ENCODE measurements at places on chromosomes 16 and 17.
A peak's percentile ranks its signal among the peaks of the same experiment; 100 is the strongest.

DNA sequence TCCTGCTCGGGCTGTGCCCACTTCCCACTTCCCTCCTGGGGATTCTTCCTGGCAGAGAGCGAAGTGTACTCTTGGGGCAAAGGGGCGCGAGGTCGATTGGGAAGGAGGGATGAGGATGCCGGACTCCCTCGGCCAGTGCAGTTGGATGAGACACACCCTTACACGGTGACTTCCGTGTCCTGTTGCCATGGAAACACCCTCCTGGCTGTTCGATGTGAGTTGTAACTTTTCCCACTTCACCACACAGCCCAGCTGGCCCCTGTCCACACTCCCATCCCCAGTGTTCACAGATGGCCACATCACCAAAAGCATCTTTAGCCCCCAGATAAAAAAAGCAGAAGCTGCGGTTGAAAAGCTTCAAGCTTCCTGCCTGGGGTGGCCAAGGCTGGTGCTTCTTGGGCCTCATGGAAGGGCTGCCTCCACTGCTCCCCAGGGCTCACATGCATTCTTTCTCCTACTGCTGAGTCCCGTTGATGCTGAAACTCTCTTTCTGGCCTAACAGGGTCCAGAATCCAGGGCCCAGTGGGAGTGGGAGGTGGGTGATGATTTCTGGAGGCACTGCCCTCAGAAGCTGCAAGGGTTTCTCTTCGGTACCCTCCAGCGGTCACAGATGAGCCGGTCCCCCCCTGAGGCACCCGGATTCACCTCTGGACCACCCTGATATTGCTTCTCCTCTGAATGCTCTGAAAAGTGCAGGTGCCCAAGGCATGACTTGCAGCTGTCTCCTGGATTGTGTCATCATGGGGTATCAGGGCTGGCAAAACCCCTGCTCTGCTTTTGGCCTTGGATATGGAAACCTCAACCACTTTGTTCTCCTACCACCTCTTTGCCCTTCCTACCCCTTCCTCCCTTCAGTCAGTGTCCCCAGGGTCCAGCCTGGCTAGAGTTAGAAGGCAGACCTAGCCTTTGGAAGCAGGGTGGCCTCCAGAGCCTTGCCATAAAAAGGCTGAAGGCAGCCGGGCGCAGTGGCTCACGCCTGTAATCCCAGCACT is 2.2 kb upstream of the TRAF4 start:
- DNase-seq, result no peak

DNA sequence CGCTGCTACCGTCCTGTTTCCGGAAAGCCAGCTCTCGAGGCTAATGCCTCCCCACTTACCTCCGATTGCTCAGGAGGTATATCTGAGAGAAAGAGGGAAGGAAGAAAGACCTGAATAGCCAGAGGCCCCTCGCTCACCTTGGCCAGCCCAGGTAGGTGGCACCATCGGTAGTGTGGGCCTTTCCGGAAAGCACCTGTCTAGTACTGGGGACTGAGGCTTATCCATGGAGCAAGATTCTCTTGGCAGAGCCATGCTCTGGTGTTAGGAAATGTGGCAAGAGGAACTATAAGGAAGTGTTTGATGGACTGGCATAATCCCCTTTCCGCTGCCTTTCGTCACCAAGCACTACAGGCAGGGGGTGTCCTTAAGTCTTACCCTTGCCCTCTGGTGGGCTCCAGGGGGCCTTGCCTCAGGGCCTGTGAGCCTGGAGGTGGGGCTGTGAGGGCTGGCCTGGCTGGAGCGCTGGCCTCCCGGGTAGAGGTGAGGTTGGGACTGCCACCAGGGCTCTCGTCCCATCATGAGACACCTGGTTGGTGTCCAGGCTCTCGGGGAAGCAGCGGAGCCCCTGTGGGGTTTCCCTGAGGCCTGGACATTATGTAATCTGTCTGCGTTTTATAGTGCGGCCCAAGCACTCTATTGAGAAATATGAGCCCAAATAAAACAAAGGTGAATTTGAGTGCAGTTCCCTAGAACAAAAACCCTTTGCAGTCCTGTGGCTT is 2.9 kb downstream of the CMIP start:
- no peak for DNase-seq

- DNase-seq, result peak; percentile 24
Observed at GRCh38 chr17:42422958-42423712, at the start of gene CAVIN1. Gene CAVIN1, minus strand, starts transcription at chr17:42423256. Its CDS starts 159 bp downstream, at chr17:42423097.

GRCh38 chr16:22886927-22887326 is 73.0 kb downstream of the HS3ST2 start:
- DNase-seq, result no peak

- no peak for DNase-seq
Observed at GRCh38 chr16:72961863-72962262, 86.1 kb downstream of the ZFHX3 start.

DNA sequence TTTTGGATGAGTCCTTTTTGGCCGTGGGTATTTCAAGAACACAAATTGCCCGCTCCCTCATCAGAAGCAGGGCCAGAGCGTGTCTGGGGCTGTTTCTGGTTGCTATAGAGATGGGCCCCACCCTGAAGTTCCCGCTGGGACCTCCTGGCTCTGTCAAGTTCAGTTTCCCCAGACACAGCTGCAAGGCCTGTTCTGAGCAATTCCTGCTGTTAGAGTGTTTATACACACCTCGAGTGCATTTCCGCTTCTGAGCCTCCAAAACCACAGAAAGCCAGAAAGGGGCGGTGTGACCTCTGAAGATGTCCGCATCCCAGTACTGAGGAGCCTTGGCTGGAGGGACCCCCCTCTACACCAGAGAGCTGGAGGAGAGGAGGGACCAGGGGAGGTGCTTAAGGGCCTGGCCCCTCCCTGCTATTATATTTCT is 9.3 kb upstream of the WBP2 start:
- DNase-seq, result no peak

GRCh38 chr17:45307290-45308015 is 9.4 kb downstream of the MAP3K14 start:
- DNase-seq, result no peak

DNA sequence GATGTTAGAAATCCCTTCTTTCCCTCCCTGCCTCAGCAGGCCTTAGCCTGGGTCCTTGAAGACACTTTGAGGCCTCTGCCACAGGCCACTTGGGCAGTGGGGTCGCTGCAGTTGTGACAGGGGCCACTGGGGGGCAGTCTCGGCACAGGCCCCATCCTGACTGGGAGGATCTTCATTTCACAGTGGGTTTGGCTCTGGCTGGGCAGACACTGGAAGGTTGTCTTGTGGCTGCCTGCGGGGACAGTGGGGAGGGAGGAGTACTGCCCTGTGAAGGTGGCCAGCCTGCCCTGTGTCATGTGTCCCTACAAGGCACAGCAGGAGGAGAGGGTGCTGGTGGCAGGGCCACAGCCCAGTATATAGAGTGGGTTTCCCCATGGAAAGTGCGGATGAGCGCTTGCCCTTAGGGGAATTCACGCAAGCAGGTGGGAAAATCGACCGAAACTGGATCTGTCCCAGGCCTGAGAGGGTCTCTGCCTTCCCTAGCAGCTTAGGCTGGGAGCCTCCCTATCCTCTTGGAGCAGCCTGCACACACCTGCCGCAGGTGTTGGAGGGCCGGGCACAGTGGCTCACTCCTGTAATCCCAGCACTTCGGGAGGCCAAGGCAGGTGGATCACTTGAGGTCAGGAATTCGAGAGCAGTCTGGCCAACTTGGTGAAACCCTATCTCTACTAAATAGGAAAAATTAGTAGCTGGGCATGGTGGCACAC is 28.8 kb downstream of the GINS2 start:
- peak; percentile 81 for DNase-seq

GRCh38 chr17:6576038-6576785 is 19.9 kb upstream of the PITPNM3 start:
- no peak for DNase-seq

DNA sequence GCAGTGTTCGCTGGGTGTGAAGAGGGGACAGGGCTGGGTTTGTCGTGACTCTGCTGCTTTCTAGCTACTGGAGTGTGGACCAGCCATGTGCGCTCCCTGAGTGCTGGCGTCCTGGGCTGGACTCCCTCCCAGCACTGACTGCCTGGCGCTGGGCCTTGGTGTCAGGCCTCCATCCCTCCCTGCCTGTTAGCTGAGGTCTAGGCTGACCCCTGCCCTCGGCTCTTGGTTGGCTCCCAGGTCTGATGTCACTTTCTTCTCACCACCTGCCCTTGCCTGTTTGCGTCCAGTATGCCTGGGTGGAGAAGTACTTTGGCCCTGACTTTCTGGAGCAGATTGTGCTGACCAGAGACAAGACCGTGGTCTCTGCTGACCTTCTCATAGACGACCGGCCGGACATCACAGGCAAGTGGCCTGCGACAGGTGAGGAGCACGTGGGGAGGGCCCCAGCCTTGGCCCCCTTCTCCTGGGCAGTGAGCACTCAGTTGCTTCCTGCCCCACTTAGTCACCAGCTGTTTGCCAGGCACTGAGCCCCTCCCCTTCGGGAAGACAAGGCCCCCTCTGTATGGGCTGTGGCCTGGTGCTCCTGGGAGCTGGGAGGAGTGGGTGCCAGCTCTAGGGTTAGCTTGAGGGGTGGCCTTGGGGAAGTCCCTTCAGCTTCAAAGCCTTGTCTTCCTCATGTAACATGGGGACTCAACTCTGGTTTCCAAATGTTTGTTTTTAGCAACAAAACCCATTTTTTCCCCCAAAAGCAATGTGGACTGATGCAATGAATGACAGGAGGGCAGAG is 41.5 kb downstream of the NT5M start:
- no peak for DNase-seq

DNA sequence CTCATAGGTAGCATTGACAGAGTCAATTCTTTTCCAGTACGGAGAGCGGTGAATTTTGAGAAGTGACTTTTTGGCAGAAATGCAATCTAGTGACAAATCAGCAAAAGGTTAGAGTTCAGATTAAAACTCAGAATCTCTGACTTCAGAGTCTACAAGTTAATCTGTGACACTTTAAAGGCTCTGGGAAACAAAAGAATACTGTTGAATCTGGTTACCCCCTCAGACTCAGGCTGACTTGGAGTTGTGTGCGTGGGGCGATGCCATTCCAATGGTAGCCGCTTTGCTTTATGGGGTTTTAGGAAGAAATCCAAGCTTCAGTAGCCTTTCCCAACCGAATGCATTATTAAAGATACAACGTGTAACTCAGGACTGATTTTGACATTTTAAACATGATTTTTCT is 118.2 kb downstream of the CDH13 start:
- DNase-seq, result no peak

DNA sequence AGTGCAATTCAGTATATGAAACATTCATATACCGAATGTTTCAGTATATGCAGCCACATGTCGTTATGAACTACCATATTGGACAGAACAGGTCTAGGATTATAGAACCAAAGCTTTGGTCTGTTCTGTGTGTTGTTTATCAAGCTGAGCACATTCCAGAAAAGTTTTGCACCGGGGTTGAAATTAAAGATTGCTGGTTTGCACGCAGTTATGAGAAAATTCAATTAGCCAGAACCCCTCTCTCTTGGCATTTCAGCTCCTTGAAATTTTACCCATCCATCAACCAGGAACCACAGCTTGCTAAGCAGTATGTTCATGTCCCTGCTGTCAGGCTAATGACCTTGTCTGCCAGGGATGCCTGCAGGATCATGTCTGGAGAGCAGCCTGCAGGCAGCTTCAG is 9.5 kb downstream of the KRT32 start:
- no peak for DNase-seq

DNA sequence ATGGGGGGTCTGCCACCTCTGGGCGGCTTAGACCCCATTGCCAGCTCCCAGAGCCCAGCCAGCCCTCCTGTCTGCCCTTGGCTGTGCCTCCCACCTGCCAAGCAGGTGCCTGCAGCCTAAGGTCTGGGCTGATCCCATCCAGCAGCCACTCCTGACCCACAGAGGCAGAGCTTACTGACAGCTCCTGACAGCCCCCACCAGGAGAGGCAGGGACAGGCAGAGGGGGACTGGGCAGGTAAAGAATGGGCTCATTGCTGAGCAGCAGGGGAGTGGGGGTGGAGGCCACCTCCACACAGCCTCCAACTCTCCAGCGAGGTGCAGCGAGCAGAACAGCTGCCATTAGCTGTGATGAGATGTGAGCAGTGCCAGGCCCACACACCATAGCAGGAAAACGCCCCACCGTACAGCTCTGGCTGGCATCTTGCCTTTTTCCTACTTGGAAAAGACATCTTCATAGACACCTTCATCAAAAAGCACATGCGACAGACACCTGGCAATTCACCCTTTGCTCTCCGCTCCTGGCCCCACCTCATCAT is 164.4 kb downstream of the C16orf78 start:
- no peak for DNase-seq

- DNase-seq, result peak; percentile 51
Observed at GRCh38 chr17:50129728-50130558, at the start of gene SAMD14. Gene SAMD14, minus strand, starts transcription at chr17:50130160. Its CDS starts 5,201 bp downstream, at chr17:50124959.

DNA sequence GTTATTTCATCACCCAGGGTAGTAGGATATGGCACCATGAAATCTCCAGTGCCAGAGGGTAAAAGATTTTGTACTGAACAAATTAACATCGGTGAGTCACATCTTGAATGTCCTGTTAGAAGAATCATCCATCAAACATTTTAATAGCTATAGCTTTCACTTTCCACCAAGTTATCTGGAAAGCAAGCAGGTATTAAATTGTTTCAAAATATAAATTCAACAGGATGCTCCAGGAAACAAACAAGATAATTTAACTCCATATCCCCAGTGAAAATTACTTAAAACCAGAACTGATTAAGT is 2.4 kb downstream of the VEZF1 start:
- no peak for DNase-seq

- peak; percentile 83 for DNase-seq
Observed at GRCh38 chr16:4261557-4262172, 11.2 kb downstream of the TFAP4 start.

DNA sequence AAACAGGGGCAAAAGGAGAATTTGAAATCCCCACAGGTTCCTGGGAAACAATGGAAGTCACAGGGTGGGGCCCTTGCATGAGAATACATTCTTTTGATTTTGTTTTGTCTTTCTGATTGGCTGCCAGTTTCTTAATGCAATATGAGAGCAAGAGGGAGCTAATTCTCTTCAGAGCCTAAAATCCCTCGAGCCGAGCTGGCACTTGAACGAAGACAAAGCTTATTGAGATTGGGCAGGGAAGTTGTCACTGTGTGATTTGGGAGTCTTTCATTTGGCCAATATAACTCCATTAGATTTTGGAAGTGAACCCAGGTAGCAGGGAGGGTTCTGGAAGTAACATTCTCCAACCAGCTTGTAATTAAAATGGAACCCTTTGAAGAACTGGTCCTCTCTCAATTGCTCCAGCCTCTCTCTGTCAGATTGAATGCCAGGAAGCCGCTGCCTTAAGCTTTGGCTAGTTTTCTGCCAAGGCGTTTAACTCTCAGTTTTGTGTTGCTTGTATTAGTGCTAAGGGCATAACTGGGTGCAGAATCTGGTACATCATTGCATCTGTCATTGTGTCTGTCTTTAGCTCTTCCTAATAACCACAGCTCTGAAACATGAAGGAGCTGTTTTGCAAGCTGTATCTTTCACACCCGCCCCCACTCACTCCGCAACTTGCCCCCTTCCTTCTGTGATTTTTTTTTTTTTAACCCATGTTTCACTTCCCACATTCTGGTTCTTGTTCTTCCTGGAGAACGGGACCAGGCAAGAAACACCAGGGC is 272.0 kb downstream of the MAF start:
- DNase-seq, result no peak

DNA sequence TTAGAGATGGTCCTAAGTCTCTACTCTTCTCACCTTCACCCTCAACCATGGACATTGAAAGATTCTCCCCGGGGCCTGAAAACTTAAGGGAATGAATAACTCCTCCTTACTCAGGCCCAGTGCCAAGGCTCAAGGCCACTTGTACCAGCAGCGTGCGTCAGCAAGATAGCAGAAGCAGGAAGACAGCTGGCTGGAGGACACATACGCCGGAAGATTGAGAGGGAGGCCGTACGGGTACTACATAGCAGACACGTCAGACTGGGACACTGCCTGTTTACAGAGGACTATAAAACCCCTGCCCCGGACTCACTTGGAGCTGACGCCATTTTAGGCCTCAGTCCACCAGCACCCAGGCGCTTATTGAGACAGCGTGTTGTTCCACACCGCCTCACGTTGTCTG is 75.8 kb upstream of the MED13 start:
- DNase-seq, result no peak
